ENCODE measurements at places on chromosomes 2 and 18.
A peak's percentile ranks its signal among the peaks of the same experiment; 100 is the strongest.

DNA sequence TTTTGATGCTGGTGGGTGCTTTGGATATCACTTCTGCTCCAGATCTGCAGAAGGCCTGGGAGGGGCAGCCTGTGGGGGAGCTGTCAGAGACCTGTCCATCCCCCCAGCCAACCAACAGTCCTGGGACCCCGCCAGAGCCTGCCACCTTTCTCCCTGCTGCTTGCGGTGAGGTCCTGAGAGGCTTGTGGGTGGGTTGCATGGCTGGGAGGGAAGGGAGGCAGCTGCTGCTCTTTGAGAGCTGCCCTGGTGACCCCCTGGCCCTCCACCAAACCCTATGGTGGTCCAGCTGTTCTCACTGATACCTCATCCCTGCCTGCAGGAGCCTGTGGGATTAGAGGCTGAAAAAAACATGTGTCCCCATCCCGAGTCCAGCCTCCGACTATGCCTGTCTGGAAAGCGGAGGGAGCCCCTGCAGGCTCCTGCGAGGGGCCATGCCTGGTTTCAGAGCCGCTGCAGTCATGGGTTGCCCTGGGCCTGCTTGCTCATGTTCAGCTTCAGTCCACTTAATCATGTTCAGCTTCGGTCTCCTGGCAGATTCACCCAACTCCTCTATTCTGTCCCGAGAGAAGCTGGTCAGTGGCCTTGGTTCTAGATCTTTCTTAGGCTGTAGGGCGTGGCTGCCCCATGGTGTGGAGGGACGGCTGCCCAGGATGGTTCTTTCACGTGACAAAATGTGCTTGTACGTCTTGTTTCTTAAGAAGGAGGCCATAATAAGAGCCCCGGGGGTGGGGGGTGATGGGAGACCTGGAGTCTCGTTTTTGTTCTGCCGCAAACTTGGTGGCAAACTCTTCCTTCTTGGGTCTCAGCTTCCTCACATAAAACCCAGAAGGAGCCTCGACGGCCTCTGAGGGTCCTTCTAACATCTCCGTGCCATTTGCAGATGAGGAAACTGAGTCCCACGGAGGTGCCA, 98.5 kb downstream of the CTIF start:
- no peak for DNase-seq

- DNase-seq: no peak
Observed at GRCh38 chr18:29250259-29250658, 1073.3 kb upstream of the CDH2 start.

GRCh38 chr2:44668336-44668735, 273.2 kb upstream of the SIX3 start:
- peak; percentile 39 for DNase-seq

DNA sequence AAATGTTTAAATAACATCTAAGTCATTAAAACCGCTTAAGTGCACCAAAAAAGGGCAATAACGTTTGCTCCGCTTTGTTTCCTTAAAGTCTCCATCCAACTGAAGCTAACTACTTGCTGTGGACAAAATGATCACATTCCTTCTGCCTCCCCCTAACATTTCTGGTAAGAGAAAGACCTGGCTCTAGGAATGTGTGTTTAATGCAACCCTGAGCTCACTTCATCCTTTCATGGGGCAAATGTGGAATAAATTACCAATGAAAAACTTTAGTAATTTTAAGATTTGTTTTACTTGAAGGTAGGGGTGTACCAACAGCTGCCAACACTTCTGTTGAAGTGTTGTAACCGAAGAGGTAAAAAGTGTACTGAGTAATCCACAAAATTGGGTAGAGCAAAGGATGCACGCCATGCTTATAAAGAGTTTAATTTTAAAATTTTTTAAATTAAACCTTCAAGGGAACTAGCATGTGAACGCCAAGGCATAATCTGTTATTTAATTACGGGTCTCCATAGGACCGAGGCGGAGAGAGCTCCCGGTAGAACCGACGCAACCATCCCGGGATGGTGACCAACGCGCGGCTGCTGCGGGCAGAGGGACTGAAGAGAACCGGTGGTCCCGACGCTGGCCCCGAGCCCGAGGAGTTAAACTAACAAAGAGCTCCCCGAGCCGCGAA, 1.1 kb downstream of the HNRNPLL start:
- DNase-seq: peak; percentile 59

DNA sequence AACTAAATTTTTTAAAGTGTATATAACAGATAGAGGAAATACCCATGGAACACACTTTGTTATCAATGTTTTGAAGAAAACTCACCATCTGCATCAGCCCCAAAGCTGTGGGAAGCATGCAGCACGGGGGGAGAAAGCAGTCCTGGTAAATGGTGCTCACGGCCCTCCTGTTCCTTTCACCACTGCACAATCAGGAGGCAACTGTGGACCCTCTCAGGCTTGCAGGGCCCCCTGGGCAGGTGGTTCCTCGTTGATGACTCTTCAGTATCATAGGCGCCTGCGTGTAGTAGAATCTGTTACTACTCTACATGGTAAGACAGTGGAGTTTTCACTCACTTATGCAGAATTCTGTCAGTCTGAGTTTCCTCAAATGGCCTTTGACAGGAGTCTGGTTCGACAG, 4.9 kb upstream of the CNDP1 start:
- DNase-seq: no peak

DNA sequence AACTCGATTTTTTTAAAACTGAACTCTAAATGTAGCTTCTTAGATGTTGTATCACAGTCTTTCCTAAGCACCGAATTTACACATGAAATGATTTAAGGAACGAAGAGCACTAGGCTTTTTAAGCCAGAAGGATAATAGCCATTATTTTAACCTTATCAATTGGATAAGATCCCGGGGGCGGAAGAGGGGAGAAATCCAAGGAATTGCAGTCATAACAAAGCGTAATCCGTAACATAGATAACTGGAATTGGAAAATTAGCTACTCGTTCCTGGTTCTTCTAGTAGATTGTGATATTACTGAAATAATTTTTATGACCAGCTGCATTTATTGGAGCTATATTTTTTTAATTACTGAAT, 988 bp upstream of the KANSL1L start:
- peak; percentile 24 for DNase-seq

GRCh38 chr2:142865924-142866323, 11.5 kb upstream of the KYNU start:
- peak; percentile 25 for DNase-seq

- no peak for DNase-seq
Observed at GRCh38 chr2:37080689-37081088, 3.5 kb downstream of the HEATR5B start.

DNA sequence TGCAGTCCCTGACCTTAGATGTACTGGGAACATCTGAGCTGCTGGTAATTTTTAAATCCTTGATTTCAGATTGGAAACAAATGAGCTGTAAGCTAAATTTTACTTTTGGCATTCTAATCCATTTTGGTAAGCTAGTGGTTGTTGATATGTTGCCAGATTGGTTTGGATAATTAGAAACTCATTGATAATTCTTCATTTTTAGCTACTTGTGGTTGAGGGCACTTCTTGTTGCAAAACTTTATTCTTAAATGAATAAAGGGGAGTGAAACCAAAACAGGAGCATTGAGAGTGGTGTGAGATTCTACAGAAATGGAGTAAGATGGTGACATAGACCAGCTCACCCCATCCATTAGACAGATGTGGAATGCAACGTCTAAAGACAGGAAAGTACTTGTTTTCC, 64.5 kb downstream of the ITGB1BP1 start:
- DNase-seq: no peak

- no peak for DNase-seq
Observed at GRCh38 chr2:36413218-36413617, 57.6 kb downstream of the CRIM1 start.

GRCh38 chr18:75129717-75130477, 79.0 kb downstream of the PTGR3 start:
- DNase-seq: no peak

DNA sequence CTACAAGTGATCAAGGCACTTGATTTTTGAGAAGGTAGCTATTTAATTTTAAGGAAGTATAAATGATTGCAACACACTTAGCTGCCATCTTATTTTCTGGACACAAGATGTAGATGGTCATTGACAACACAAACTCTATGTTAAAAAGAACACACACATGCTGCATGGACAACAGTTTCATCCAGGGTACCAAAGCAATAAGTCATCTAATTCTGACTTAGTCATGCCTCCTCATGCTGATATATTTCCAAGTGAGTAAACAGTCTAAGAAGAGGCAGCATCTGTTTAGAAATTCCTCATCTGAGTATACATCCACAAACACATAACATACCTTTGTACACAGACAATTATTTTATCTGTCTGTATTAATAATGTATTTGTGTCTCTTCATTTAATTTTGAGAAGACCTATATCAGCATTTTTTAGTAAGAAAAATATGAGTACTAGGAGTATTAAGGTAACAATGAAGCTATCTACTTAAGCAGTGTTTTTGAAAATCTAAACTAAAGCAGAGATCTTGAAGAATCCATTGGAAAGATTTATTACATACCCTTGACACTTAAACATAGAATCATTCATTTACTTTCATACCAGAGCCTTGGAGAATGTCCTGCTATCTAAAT, 84.9 kb downstream of the SCN1A start:
- DNase-seq: peak; percentile 83

- DNase-seq: peak; percentile 13
Observed at GRCh38 chr18:31040686-31041270, 1.8 kb downstream of the DSC3 start.

- DNase-seq: no peak
Observed at GRCh38 chr2:58378152-58378551, 137.0 kb upstream of the FANCL start.

DNA sequence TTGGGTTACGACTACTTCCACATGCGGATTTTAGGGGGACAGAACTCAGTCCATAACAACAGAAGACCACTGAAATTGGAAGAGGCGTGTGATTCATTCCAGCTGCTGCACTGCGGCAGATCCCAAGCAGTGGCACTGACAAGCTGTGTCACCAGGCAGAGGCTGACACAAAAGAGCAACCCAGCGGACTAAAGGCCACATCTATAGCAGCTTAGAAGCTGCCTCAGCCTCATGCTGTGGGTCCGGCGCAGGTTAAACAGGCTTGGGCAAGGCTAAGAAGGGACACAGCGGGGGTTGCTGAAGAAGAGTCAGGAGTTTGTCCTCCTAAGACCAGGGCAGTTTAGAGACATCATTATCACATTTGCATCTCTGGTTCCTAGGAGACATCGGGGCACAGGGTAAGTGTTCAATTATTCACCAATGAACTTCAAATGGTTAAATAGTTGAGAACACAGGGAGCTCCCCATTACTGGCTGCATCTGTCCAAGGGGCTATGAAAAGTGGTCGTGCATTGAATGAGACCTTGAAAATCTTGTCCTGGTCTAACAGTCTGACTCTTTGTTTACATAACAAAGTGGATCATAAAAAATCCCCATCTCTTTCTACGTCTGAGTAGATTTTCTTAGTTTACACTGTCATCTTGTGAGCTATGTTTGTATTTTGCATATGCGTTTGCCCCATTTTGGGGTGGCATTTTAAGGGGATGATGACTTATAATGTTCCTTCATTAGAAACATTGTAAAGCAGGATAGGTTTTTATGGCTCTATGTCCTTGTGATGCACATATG, 162.3 kb upstream of the TRIB2 start:
- DNase-seq: no peak

DNA sequence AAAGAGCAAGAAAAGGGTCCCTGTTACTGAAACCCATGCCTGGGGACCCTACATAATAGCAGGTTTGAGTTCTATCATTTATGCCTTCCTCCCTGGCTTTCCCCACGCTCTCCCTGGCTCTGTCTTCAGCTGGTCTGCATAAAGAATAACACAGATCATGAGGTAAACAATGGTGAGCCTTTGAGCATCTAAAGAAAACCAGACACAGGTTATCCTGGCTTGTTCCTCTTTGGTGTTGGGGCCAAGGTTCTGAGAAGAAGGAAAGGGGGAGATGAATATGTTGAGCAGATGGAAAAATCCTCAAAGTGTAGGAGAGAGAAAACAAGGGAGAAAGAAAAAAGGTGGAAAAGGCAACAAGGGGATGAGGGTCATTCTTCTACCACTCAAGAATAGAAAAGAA, 127.3 kb downstream of the CABYR start:
- DNase-seq: no peak

DNA sequence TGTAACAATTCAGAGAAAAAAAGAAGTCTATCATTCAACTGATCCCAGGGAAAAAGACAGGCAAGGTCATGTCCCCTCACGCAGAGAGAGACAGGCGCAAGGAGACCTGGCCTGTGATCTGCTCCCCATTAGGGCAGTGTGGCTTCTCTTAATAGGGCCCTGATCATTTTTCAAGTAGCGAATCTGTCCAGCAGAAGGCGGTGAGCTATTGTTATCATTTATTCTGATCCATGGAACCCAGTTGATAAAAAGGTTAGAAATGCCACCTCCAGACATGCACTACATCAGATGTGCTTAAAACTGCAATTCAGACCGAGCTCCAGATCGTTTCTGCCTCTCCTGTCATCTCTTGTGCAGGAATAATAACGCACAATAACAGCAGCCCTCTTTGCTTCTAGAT, 1025.6 kb upstream of the PIK3C3 start:
- DNase-seq: no peak

GRCh38 chr18:21265971-21266673, 24.1 kb downstream of the GREB1L start:
- DNase-seq: no peak

GRCh38 chr2:168278424-168278888, 31.1 kb upstream of the STK39 start:
- DNase-seq: peak; percentile 64

GRCh38 chr2:69767034-69767433, 25.1 kb downstream of the ANXA4 start:
- DNase-seq: peak; percentile 64

DNA sequence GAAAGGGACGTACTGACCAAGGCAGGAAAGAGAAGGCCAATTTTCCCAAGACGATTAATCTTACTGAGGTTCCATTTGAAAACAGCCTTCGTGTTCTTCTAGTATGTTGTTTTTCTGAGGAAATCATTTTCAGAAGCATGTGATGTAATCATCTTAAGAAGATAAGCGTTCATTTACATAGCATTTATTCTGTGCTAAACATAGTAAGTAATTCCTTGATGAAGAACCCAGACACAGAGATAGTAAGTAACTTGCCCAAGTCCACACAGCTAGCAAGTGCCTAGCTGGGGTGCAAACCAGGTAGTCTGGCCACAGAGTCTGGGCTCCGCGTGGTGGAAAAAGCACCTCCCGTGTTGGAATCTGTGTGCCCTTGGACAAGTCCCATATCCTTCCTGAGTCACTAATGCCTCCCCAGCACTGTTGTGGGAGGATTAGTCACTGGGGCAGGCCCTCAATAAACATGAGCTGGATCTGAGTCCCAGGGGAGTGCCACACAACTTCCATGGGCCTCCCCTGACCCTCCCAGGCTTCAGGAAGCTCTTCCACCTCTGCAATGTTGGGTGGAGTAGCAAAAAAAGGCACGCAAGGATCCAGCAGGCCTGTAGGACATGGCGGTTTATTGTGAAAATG, 26.9 kb upstream of the ASAP2 start:
- DNase-seq: peak; percentile 94

- DNase-seq: no peak
Observed at GRCh38 chr2:200354833-200355751, 48.6 kb downstream of the SPATS2L start.

Data from ELR (cell line).